ENCODE measurements at places on chromosomes 16 and 17.
A peak's percentile ranks its signal among the peaks of the same experiment; 100 is the strongest.

- no peak for DNase-seq
Observed at GRCh38 chr17:80097844-80098691, 3.3 kb upstream of the GAA start.

GRCh38 chr16:68188170-68188569, 47.8 kb downstream of the ESRP2 start:
- DNase-seq, result no peak

DNA sequence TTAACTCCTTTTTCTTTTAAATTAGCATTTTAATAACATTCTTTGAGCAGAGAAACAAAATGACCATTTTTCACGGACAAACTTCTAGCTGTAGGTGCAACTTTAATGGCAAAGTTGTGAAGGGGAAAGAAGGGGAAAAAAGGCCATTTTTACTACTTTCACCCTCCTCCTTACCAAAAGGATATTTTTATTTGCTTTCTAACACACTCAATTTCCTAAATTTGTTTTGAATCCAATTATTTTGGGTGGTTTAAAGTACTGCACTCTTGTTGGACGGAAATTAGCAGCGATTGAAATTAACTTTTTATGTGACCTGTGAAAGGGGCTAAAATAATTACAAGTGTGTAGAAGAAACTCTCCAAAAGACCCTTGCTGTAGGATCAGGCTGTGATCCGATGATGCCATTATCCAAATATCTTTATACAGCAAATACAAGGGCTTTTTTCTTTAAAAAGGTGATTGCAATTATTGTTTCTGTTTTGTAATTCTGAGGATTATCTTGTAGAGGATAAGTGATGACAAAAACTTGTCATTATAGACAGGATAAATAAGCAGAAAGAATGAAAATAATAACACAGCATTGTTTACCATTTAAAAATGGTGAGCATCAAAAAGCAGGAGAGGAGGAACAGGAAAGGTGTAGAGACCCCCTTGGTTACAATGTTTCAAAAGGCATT, 42.4 kb downstream of the SNX11 start:
- no peak for DNase-seq

GRCh38 chr17:82173351-82174041, 39.1 kb downstream of the CCDC57 start:
- DNase-seq, result no peak

GRCh38 chr17:50273654-50274040, 619 bp upstream of the TMEM92 start:
- no peak for DNase-seq

GRCh38 chr16:14284930-14285512, 213.9 kb downstream of the MRTFB start:
- peak; percentile 61 for DNase-seq

DNA sequence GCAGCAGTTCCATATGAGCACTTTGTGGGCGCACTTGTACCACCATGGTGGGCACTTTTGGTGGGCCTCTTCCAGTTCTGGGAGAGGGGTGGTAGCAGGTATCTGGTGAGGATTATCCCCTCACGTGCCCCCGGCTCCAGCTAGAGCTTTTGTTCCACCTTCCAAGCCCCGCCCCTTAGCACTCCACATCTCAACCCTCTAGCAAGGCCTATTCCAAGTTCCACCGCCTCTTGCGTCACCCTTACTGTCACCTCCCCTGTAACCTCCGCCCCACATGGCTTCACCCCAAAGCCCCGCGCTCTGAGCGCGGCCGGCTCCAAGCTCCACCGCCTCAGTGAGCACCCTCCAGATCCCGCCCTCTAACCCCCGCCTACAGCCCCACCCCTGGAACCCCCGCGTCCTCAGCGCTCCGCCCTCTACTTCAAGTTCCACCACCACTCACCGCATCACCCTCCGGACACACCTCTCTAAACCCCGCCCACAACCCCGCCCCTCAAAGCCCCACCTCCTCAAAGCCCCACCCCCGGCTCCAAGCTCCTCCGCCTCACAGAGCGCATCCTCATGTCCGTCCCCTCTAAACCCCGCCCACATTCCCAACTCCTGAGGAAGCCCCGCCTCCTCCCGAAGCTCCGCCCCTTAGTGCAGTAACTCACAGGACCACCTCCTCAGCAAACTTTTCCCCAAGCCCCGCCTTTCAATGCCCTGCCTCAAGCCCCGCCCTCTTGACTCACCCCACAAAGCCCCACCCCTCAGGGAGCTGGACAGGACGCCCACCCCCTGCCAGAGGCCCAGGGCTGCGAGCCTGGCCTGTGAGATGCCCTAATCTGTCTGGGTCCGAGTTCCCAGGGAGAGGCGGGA, 11.1 kb downstream of the SCN4A start:
- no peak for DNase-seq

Measured in GF-D8 (cell line).